ENCODE measurements at places on chromosomes 2 and 18. TPM values are rescaled to one million over a fixed set of nuclear protein-coding genes. Genes with fewer than 3 reads are reported as not detected.
A peak's percentile ranks its signal among the peaks of the same experiment; 100 is the strongest.

The TLX2 gene
- total RNA-seq: 0.97 TPM

The CDH20 gene
- 0.28 TPM for total RNA-seq

The SGPP2 gene
- 3.7 TPM for total RNA-seq

The SPAST gene
- total RNA-seq: 28.1 TPM

The GAL3ST2 gene
- not detected for total RNA-seq

DNA sequence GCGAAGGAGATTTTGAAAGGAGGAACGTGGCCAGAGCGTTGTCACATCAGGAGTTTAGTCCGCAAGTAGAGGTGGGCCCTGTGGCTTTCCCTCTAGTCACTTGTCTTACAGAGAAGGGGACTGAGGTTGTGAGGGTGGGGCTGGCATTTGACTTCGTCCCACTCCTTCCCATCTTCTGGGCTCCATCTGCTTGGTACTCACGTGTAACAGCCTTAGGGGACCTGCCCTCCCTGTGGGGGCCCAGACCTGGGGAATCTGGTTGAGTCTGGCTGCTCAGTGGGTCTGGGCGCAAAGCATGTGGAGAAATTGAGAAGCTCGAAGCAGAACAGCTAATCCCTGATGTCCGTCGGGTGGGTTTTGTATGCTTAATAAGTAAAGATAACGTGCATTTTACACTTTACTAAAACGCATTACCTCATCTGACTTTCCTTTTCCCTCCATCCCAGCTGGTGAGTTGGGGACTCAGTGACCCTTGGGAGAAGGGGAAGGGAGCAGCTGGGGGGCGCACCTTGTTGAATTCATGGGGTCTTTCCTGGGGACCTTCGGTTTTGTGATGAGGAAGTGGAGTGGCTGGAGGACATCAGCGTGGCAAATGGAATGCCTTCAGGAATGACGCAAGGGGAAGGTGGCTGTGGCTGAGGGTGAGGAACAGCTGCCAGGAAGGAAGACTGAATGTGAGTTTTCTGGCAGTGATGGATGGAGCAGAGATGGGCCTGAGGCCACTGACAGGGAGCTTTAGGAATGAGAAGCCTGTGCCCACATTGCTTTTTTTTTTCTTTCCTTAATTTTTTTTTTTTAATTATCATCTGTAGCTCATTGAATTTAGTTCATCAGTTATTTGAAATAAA is 44.8 kb downstream of the ASAP2 start:
- peak; percentile 34 for DNase-seq
- H3K36me3 ChIP-seq: no peaks in the 10 kb centered on the region
- H3K27ac ChIP-seq: no peak overlapping the region
- H3K27me3 ChIP-seq: no peaks in the 10 kb centered on the region
- no peak overlapping the region for H3K4me3 ChIP-seq

GRCh38 chr2:54658564-54659071 is 64.8 kb upstream of the EML6 start:
- H3K36me3 ChIP-seq: no peaks in the 10 kb centered on the region
- no peak overlapping the region for H3K4me3 ChIP-seq
- H3K27ac ChIP-seq: no peak overlapping the region

GRCh38 chr18:31586616-31587015 is 5.1 kb upstream of the TTR start:
- H3K27ac ChIP-seq: no peak overlapping the region
- H3K4me3 ChIP-seq: no peak overlapping the region
- DNase-seq: no peak
- H3K4me1 ChIP-seq: no peaks in the 10 kb centered on the region
- H3K36me3 ChIP-seq: no peaks in the 10 kb centered on the region

DNA sequence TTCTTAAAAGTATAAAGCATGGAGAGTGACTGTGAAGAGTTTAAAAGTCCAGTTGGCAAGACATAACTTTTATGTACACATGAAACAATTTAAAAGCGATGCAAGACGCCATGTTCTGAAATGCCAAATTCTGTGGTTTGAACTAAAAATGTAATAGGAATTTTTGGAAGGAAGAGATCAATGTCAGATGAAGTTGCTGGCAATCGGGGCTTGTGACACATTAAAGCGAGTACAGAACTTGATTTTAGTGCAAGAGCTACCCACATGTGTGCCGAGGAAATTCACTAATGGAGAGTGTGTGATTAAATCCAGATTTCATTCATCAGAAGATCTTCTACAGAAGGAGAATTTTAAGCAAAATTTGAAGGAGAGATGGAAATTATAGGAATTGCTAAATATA is 220.2 kb upstream of the CCDC68 start:
- H3K36me3 ChIP-seq: no peaks in the 10 kb centered on the region
- H3K4me3 ChIP-seq: no peak overlapping the region
- H3K27me3 ChIP-seq: no peaks in the 10 kb centered on the region
- no peak overlapping the region for H3K27ac ChIP-seq
- DNase-seq: no peak

DNA sequence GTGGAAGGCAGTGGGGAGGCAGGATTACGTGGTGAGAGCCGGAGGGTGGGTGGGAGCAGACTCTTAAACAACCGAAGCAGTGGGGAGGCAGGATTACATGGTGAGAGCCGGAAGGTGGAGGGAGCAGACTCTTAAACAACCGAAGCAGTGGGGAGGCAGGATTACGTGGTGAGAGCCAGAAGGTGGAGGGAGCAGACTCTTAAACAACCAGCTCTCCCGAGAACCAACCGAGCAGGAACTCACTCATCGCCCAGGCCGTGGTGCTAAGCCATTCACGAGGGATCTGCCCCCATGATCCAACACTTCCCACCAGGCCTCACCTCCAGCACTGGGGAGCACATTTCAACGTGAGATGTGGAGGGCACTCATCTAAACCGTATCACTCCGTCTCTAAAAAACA is 87.7 kb downstream of the RTP5 start:
- no peak overlapping the region for H3K4me3 ChIP-seq
- no peaks in the 10 kb centered on the region for H3K4me1 ChIP-seq
- no peaks in the 10 kb centered on the region for H3K36me3 ChIP-seq
- H3K27ac ChIP-seq: no peak overlapping the region
- no peak for DNase-seq
- no peaks in the 10 kb centered on the region for H3K27me3 ChIP-seq

GRCh38 chr2:236972491-236973342 is 113.0 kb upstream of the COPS8 start:
- H3K27ac ChIP-seq: no peak overlapping the region
- no peak for DNase-seq
- H3K4me1 ChIP-seq: no peaks in the 10 kb centered on the region
- H3K4me3 ChIP-seq: no peak overlapping the region
- no peaks in the 10 kb centered on the region for H3K27me3 ChIP-seq

DNA sequence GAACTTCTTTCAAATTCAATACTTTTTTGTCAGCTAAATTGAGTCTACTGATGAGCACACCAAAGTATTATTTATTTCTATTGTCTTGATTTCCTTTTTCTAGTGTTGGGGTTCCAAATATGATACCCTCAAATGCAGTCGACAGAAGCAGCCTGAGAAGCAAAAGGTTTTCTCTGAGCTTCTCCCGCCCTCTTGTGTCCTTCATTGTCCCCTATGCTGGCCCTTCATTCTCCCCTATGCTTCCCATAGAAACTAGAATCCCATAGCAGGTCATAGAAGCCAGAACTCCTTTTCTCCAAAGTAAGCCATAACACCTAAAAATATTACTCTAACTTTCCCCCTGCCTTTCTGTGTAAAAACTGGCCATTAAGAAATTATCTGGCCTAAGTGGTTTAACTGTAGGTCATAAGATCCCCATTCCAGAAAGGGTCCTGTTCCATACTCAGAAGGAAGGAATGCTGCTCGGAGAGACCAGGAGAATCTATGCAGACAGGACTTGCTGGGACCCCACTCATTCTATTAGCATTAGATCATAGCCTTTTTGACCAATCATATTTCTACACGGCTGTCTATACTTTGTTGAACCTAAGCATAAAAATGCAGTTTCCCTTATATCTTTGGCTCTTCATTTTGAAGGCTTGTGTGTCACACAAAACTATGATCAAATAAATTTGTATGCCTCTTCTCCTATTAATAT is 764.6 kb upstream of the PKDCC start:
- no peaks in the 10 kb centered on the region for H3K27me3 ChIP-seq
- H3K4me1 ChIP-seq: no peaks in the 10 kb centered on the region
- H3K4me3 ChIP-seq: no peak overlapping the region
- H3K36me3 ChIP-seq: no peaks in the 10 kb centered on the region
- DNase-seq: no peak

GRCh38 chr18:56112013-56112749 is 524.2 kb upstream of the TCF4 start:
- no peak overlapping the region for H3K4me3 ChIP-seq
- H3K36me3 ChIP-seq: no peaks in the 10 kb centered on the region
- H3K4me1 ChIP-seq: no peaks in the 10 kb centered on the region
- no peak for DNase-seq

Measured in prostate gland (tissue), 2 donors.